AG20443 (cell line): ENCODE measurements at places on chromosomes 7 and 10.

DNA sequence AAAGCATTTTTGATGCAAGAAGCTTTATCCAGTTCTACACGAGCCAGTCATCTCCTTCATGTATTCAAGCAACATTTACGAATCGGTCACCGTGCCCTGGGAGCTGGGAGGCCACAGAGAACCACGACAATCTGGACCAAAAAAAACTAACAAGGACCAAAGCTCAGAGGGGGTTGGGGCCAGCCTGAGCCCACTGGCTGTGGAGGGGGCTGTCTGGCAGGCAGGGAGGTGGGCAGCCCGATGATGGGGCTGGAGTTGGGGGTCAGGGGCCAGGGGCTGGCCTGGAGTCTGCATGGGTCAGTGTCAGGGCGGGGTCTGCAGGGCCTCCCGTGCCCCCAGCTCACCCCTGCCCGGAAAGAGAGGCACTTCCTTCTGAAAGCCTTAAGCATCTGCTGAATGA is 12.5 kb upstream of the GRIFIN start:
- DNase-seq, result no peak

GRCh38 chr7:67484244-67484751 is 487.7 kb downstream of the TYW1 start:
- DNase-seq, result peak; percentile 82

DNA sequence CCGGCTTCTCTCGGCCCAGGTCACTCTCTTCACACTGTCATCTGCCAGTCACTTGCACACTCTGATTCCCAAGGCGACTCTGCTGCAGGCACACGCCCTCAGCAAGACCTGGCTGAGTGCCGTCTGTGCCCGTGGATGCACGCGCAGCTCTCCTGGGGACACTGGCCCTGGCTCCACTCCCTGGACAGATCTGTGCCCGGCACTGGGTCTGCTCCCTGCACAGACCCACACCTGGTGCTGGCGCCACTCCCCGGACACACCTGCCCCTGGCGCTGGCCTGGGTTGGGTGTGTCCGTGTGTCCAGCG is 133.2 kb downstream of the DNAJB6 start:
- no peak for DNase-seq

- DNase-seq, result no peak
Observed at GRCh38 chr10:83921984-83922860, 217.1 kb upstream of the GHITM start.

- no peak for DNase-seq
Observed at GRCh38 chr10:58697691-58698090, 185.0 kb downstream of the BICC1 start.

- no peak for DNase-seq
Observed at GRCh38 chr7:147775516-147776284, 814.9 kb upstream of the C7orf33 start.

GRCh38 chr10:8360365-8360764 is 305.9 kb downstream of the GATA3 start:
- DNase-seq, result no peak

GRCh38 chr7:31151849-31152248 is 99.7 kb downstream of the ADCYAP1R1 start:
- DNase-seq, result no peak

- no peak for DNase-seq
Observed at GRCh38 chr7:89073776-89074175, 278.2 kb upstream of the TEX47 start.

- no peak for DNase-seq
Observed at GRCh38 chr10:96902731-96903358, 70.7 kb downstream of the LCOR start.

- DNase-seq, result no peak
Observed at GRCh38 chr7:28609608-28610007, 197.3 kb downstream of the CREB5 start.

DNA sequence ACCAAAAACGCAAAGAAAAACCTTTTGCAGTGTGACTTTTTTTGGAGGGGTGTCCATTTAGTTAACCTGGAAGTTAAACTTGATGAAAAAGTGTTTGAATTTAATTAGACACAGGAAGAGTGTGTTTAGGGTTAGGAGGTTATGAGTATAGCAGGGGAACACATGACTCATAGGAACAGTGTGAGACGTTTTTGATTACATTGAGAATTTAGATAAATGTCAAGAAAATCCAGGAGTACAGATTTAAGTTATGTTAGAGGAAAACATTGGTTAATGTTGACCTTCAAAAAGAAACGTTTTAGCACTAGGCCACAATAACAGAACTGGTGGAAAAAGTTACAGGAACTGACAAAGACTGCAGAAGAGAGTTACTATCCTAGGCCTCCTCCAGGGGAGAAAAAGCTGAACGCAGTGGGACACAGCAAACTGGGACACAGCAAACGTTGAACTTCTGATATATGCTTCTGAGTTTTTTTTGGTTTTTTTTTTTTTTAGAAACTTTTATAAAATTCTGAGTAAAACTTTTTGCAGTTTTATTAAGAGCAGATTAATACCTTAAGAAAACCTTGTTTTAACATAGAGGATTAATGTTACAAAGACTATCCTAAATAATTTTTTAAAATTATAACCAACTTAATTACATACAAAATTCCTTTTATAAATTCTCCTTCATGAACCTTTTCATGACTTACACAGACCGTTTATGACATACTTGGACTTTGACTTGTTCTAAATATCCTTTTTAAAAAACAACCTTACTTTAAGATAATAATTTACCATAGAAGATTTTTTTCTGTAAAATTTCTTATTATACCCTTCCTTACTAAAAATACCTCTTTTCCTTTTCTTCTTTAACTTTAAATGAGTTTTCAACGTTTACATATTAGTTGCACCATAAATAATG is 22.2 kb downstream of the LANCL2 start:
- DNase-seq, result no peak

DNA sequence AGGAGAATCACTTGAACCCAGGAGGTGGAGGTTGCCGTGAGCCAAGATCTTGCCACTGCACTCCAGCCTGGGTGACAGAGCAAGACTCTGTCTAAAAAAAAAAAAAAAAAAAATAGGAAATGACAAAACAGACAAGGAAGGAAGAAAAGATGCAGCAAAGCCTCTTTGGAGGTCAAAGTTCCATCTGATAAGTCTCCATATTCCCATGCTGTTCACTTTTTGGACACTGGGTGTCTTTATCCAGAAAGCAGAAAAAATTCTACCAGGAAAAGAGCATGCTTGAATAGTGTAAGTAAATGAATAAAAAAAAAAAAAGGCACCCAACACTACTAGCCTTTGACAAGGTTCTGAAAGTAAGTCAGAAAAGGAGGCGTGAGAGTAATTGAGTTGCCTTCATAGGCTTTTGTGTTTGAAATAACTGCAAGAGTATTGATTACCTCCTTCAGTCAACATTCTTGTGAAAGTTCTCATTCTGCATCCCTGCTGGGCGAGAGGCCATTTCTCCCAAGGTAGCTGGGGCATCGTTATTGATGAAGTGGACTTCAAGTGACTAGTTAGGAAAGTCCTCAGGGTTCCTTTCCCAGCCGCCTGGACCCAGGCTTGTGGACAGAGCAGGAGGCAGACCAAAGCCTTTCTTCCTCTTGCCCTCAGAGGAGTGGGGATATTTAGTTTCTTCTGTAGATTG is 133.3 kb upstream of the KIF5B start:
- DNase-seq, result no peak

GRCh38 chr10:71270301-71271220 is 48.5 kb upstream of the SLC29A3 start:
- DNase-seq, result peak; percentile 83

GRCh38 chr7:46007990-46008643 is 87.0 kb upstream of the IGFBP3 start:
- DNase-seq, result no peak

GRCh38 chr7:128318691-128319090 is 25.0 kb downstream of the RBM28 start:
- DNase-seq, result no peak

DNA sequence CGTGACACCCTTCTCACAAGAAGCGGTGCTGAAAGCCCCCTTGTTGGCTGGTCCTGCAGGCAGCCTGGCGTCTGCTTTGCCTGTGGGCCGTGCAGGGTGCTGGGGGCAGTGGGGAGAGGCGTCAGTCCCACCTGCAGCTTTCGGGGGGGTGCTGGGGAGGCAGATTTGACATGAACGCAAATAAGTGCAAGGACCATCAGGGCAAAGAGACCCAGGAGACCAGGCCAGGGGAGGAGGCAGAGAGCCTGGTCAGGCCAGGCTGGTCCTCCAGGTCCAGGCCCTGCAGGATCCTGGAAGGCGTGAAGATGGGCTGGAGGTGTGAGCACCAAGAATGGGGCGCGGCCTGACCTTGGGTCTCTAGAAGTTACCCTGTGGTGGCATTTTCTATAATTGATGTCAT is 81.6 kb downstream of the MGMT start:
- no peak for DNase-seq

- peak; percentile 59 for DNase-seq
Observed at GRCh38 chr7:88758381-88759229, 895 bp upstream of the ZNF804B start.

DNA sequence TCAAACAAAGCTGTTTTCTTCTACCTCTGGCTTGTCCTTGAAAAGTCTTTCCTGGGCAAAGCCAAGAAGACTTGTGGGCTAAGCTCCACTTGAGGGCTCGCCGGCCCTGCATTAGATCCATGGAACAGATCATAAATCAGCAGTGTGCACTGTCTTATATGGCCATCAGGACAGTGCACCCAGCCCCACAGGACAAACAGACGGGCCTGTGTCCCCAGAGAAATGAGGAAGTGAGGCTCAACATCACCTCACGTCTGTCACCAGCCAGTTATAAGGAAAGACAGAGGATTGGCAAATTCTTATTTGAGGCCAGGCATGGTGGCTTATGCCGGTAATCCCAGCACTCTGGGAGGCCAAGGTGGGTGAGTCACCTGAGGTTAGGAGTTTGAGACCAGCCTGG is 12.3 kb upstream of the IFT22 start:
- no peak for DNase-seq

DNA sequence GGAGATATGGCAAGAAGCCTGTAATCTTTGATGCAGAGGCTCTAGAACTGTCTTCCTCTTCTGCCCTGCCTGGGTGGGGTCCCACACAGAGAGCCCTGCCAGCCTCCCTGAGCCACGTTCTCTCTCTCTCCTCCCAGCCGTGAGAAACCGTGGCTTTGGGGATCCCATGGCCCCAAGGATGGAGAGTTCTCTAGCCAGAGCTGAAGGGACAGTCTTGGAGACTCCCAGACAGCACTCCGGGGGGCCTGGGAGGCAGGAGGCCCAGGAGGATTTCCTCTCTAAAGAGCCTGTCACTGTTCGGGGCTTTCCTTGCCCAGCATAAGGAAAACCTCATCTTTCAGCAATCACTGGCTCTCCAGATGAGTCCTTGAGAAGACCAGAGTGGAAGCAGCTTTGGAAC is 227.1 kb downstream of the ARHGAP12 start:
- no peak for DNase-seq

- no peak for DNase-seq
Observed at GRCh38 chr10:52359441-52359840, 45.4 kb downstream of the DKK1 start.

- no peak for DNase-seq
Observed at GRCh38 chr10:30869566-30869965, 162.1 kb downstream of the ZNF438 start.

GRCh38 chr7:155693826-155694225 is 49.4 kb downstream of the RBM33 start:
- DNase-seq, result no peak

- DNase-seq, result peak; percentile 49
Observed at GRCh38 chr10:9342885-9343570, 1288.5 kb downstream of the GATA3 start.

GRCh38 chr10:44978570-44979280 is at the start of gene DEPP1:
Gene DEPP1 (minus strand): TSS chr10:44978809. CDS start chr10:44978030, 779 bp downstream.
- peak; percentile 77 for DNase-seq

DNA sequence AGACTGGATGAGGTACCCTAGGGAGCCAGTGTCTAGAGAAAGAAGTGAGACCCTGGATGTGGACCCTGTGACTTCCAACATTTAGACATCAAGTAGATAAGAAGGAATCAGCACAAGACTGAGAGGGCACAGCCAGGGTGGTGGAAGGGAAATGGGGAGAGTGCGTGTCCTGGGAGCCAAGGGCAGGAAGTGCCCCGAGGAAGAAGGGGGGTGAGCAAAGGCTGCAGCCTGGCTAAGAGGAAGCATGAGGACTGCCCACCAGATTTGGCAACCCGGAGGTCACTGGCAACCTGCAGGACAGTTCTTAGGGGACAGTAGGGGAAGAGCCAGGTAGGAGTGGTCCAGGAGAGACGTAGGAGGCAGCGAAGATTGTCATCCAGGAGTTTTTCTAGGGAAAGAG is 14.8 kb downstream of the COL13A1 start:
- no peak for DNase-seq

GRCh38 chr7:21636694-21637093 is 93.9 kb downstream of the DNAH11 start:
- DNase-seq, result no peak

DNA sequence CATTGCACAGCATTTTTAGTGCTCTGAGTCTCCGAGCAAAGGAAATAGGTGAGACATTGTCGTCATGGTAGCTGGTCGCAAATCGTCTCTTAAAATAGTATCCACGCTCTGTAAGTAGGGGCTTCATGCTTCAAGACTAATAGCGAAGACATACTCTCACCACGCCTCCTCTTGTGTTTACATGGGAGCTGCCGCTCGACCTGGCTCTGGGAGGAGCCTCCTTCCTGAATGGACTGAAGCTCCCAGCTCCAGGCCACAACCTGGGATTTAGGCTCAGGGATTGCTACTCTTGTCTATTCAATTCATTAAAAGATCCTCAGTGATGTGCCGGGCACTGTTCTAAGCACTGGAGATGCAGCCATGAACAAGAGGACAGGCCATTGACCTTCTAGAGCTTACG is 196.1 kb upstream of the GALNT17 start:
- DNase-seq, result no peak

GRCh38 chr10:119304541-119304940 is 97.2 kb downstream of the GRK5 start:
- DNase-seq, result no peak

DNA sequence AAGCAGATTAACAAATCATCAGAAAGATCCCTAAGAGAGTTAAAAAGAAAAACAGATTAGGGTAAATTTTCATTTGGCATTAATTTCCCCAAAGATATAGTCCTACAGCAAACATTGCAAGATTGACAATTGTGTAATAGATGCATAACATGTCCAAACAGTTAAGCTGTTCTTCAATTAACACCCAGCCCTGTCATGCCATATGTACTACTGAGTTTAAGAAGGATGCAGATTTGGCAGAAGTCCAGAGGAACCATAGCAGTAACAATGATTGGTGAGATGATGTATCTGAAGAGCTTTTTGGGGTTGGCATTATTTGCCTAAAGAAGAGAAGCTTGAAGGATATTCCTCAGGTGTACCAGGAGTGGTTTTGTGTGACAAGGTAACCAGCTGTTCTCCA is 287.6 kb downstream of the LRMDA start:
- no peak for DNase-seq

- no peak for DNase-seq
Observed at GRCh38 chr10:74063256-74063655, 65.3 kb downstream of the VCL start.

DNA sequence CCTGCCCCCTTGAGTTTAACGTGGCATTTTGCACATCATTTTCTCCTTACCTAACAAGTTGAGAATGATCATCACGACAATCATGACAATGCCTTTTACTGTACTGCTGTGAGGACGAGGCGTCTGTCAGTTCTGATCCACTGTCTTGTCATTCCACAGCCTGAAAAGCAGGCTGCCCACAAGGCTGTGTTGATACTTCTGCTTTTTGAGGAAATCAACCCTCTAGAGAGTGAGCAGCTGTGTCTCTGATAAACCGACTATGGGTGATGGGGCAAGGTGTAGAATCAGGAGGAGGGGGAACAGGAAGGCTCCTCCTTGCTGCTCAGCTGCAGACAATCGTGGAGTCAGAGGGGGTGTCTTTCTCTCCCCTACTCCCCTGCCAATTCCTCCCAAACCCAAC is 30.6 kb upstream of the C10orf120 start:
- no peak for DNase-seq
